Activated naive CD4-positive, alpha-beta T cell treated with anti-CD3 and anti-CD28 coated beads, Interleukin-2, amount 50 U/mL, for 72 hours (primary cell): ENCODE measurements at places on chromosomes 4 and X. TPM values are rescaled to one million over a fixed set of nuclear protein-coding genes. Genes with fewer than 3 reads are reported as not detected.

Gene TKTL2
- not detected for total RNA-seq

DNA sequence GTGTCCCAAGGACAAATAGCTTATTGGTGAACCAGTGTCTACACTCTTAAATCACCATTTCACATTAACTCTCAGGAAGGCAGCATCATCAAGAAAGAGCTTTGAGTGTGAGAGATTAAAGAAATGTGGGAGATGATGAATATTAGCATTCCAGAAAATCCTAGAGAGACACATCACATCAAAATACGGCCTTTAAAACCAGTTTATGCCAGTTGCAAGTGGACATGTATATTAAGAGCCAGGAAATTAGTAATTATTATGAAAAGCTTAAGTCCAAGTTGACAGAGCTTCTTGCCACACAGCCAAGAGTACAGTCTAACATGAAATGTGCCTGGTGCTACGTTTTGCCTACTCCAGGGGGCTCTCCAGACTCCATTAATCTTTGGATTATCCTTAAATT, 503.0 kb upstream of the BOD1L1 start:
- DNase-seq, result no peak

DNA sequence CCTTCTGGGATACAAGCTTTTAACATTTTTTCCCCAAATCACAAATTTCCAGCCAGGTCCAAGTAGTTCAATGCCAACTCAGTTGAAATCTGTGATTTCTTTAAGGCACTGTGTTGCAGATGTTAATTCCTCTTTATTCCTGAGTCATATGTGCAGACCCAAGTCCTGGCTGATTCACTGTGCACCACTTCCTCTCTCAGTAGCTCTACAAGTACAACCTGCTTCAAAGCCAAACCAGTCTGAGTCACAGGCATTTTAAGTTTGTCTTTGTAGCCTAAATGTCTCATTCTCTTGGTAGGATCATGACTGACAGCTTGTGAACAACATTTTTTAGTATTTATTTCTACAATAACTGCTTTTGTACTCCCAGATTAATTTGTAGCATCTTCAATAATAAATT, 165.6 kb upstream of the S100G start:
- no peak for DNase-seq

DNA sequence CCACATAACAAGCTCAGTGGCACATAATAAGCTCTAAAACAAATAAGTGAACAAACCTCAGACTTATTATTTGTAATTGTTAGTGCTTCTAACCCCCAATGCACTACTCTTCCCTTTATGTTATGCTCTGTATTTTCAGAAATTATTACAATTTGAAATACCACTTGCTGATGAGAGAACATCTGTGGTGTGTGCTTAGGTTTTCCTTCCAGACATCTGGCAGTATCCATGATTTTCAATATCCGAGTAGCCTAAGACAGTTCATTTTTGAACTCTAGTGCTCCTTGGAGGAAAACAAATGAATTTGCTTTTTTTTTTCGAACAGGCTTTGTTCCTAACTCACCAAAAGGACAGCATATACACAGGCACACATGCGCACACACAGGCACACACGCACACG, 278.7 kb upstream of the CLNK start:
- DNase-seq, result no peak
